ENCODE measurements at places on chromosomes 12 and 14.

- DNase-seq: no peak
Observed at GRCh38 chr14:55255979-55256378, 15.2 kb upstream of the FBXO34 start.

DNA sequence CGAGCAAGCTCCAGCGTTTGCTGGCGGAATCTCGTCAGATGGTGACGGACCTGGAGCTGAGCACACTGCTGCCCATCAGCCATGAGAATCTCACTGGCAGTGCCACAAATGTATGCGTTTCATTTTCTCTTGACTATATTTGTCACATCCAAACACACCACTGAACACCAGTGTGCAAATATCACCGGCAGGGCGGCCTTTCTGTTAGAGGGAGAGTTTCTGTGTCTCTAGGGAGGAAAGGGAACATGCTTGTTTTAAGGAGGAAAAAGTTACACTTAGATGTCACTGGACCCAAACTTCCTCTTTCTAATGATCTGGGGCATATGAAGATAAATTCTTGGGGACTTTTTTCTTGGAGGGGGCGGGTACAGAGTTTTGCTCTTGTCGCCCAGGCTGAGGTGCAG lies 21.9 kb upstream of the HIP1R start:
- no peak for DNase-seq

GRCh38 chr14:70045844-70046535 lies 142.8 kb downstream of the SLC8A3 start:
- peak; percentile 61 for DNase-seq

DNA sequence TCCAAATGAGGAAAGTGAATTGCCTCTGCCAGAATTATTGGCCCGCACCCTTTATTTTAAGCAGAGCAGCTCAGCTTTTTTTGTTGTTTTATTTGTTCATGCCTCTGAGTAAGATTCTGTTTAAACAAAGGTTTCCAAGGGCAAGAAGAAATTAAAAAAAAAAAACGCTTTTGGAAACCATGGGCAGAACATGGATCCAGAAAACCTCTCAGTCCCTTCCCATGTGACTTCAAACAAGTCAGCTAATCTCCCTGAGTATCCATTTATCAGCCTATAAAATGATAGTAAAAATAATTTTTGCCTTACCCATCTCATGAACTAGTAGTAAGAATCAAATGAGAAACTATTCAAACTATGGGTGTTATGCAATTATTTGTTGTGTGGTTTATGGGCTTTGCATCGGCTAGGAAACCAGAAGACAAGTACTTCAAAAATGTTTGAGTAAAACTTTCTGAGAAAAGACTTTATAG lies 27.6 kb downstream of the KITLG start:
- DNase-seq: no peak

GRCh38 chr12:121248622-121249021 lies 38.7 kb downstream of the P2RX4 start:
- no peak for DNase-seq

DNA sequence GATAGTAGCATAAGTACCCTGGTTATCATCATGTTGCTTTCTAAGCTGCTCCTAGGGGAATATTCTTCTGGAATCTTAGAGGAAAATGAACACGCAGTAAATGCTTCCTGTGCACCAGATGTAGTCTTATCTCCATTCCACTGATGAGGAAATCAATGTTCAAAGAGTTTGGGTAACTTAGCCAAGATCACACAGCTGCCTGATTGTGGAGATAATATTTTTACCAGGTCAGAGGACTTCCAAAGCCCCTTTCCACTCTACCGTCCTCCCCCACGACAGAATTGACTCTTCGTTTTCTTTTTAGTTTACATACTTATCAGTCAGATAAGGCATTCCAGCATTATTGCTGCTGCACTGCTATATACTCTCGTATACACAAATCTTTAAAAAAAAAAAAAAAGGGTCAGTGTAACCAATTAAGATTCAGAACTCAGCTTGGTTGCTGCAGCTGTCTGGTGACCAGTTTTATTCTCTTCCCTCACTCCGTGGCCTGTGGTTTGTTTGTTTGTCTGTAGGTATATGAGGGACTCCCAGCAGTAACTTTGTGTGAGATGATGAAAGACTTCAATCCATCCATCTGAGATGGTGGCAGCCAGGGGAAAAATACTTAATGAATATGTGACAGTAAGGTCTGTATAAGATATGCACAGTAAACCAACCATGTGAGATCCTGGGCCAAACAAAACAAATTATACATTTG lies 110.5 kb downstream of the TGFB3 start:
- no peak for DNase-seq

DNA sequence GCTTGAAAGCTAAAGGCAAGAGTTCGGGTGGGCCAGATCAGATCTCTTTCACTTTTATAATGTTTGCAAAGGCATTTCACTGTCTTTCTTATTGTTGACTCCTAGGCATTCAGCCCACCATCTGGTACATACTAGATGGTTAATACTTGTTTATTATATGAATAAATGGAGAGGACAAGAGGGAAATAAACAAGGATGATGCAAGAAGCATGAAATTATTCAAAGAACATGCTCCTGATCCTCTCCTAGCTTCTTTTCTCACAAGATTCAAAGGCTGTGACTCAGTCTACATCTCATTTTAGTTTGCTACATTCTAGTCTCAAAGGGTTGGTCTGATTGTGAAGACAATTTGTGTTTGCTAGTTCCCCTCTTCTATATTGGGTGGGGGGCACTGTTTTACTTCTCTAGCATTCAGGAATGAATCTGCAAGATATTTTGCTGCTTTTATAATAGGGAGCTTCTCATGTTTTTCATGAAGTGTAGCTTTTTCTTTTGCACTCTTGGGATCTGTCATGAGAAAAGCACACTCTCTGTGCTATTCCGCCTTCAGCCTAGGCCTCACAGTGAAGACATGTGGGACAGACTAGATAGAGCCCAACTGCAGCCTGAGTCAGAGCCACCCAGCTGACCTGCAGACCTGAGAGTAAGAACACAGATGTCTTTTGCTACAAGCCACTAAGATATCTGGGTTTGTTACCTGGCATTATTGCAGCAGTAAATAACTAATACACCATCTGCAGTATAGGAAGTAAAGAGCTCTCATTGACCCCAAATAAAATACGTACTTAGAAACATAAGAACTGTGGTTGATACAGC lies 65.7 kb downstream of the PTHLH start:
- DNase-seq: no peak

DNA sequence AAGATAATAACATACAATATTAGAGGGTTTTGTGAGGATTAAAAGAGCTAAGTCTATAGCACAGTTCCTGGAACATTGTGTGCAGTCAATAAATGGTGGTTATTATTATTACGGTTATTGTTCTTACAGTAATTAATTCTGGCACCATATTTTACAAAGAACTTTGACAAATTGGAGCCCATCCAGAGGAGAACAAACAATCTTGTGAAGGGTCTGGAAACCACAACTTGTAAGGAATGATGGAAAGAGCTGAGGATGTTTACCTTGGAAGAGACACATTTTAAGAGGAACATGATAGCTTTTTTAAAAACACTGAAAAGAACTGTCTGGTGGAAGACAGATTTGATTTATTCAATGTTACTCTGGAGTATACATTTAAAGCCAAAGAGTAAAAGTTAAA lies 150.5 kb upstream of the KRR1 start:
- DNase-seq: no peak

DNA sequence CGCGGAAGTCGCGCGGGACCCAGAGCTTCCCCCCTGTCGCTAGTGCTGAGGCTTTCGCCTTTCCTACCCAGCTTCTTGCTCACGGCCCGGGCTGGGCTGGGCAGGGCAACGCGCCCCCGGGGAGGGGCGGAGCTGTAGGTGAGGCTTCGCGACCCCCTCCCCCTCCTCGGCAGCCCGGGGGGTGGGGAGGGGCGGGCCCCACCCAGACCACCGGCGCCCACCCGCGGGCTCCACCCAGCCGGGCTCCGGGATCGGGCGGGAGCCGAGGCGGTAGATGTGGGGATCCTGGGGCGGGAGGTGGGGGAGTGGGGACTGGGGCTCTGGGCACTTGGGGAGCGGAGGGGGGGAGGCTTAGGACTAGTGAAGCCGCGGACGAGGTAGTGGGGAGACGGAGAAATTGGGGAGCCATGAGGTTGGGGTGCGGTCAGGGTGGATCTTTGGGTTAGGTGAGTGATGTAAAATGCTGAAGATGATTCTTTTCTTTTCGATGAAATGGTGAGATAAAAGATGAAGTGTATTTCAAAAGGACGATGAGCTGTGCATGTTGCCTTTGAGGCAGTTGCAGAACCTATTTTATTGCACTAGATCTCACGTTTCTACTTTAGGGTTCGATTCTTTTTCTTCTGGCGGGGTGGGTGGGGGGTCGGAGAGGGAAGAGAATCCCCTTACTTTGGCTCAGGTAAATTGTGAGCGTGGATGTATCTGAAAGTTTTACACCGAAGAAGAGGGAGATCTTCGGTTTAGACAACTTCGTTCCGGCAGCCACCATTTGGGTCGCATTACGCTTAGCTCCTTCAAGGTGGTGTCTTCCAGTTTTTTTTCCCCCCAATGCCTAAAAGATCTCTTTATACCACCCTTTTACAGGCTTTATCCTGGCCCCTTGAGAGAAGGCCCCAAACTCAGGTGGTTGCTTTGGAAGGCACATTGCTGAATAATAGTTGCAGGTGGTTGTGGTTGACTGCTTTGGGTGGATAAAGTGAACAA lies 619 bp downstream of the ERC1 start:
- DNase-seq: no peak

- no peak for DNase-seq
Observed at GRCh38 chr12:10194160-10194670, 15.4 kb downstream of the TMEM52B start.

- DNase-seq: no peak
Observed at GRCh38 chr12:1606021-1606622, 11.7 kb upstream of the FBXL14 start.

- DNase-seq: no peak
Observed at GRCh38 chr12:18462442-18462841, 201.1 kb downstream of the PIK3C2G start.

- DNase-seq: no peak
Observed at GRCh38 chr12:116695464-116695725, 42.5 kb downstream of the SPRING1 start.

- DNase-seq: no peak
Observed at GRCh38 chr12:23611320-23611719, 338.1 kb downstream of the SOX5 start.

- no peak for DNase-seq
Observed at GRCh38 chr12:80058586-80058985, 40.8 kb upstream of the OTOGL start.

DNA sequence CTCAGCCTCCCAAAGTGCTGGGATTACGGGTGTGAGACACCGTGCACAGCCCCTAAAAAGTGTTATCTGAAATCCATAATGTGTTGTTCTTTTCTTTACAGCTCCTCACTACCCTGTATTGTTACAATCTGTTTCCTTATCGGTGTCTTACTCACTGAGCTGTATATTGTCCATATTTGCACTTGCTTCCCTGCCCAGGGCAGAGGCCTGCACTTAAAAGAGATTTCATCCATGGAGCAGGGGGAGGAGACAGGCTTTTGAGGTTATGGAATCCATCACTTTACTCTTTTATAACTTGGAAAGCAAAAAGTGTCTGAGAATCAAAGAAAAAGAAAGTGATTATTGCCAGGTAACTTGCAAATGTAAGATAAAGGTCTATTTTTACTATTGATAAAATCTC lies 251.0 kb downstream of the DIO2 start:
- no peak for DNase-seq

DNA sequence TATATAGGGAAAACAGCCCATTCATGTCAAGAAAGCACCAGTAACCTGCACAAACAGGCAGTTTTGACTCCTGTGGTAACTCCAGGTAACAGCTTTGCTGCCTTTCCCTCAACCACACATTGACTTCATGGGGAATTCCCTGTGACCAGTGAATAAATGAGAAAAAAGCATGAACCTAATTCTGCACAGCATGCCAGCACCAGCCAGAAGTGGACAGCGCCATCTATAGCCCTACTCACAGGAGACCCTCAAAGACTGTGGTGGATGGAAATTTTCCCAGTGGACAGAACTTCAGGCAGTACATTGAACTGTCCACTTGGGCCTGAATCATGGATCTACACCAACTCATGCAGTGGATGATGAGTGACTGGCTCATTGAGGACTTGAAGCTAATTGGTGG lies 152.1 kb downstream of the SLC8A3 start:
- DNase-seq: no peak

- no peak for DNase-seq
Observed at GRCh38 chr14:91317381-91318308, 73.1 kb upstream of the GPR68 start.

- no peak for DNase-seq
Observed at GRCh38 chr12:71315328-71315985, 124.1 kb upstream of the LGR5 start.

- DNase-seq: no peak
Observed at GRCh38 chr14:77709412-77709811, 1.5 kb downstream of the SLIRP start.

DNA sequence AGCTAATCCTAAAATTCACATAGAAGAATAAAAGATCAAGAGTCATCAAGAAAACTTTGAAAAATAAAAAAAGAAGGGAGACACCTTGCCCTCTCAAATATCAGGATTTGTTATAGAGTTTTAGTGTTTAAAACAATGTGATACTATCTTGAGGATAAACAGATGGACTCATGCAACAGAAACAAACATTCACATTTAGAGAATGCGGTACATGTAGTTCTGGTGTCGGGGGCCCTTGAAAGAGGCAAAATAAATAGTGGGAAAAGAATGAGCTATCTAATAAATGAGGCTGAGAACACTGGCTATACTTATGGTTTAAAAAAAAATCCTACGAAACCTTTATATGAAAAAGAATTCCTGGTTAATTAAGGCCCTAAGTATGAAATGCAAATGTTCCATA lies 127.7 kb downstream of the LLPH start:
- DNase-seq: no peak

- peak; percentile 11 for DNase-seq
Observed at GRCh38 chr12:40152783-40153383, 47.0 kb upstream of the SLC2A13 start.

DNA sequence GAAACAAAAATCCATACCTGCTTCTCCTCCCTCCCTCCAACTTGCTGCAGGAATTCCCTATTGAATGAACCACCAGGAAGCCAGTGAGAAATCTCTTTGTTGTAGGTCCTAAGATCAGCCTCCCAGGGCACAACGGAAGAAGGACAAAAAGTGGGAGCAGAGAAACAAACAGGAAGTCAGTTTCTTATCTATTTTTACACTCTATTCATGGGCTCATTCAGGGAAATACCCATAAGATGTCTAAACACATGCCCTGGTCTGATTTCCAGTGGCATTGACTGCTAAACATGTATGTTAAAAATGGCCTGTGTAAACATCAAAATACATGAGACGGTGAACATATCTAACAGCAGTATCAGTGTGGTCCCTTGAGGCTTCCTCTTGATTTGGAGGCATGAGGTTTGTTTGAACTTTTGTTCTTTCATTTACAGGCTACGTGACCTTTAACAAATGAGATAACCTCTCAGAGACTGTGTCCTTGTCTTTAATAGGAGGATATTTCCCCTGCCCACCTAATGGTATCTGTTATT lies 18.8 kb downstream of the GPR65 start:
- no peak for DNase-seq

GRCh38 chr12:59886131-59886733 lies 290.4 kb downstream of the SLC16A7 start:
- no peak for DNase-seq

All from iPS DF 6.9 (cell line).